ENCODE measurements at places on chromosomes 12 and 14. TPM values are rescaled to one million over a fixed set of nuclear protein-coding genes. Genes with fewer than 3 reads are reported as not detected.

- no peak for DNase-seq
These were observed 101.6 kb downstream of the SLC25A47 start for GRCh38 chr14:100424504-100425428.

GRCh38 chr12:14716848-14717444 is 20.5 kb upstream of the GUCY2C start:
- no peak for DNase-seq

DNA sequence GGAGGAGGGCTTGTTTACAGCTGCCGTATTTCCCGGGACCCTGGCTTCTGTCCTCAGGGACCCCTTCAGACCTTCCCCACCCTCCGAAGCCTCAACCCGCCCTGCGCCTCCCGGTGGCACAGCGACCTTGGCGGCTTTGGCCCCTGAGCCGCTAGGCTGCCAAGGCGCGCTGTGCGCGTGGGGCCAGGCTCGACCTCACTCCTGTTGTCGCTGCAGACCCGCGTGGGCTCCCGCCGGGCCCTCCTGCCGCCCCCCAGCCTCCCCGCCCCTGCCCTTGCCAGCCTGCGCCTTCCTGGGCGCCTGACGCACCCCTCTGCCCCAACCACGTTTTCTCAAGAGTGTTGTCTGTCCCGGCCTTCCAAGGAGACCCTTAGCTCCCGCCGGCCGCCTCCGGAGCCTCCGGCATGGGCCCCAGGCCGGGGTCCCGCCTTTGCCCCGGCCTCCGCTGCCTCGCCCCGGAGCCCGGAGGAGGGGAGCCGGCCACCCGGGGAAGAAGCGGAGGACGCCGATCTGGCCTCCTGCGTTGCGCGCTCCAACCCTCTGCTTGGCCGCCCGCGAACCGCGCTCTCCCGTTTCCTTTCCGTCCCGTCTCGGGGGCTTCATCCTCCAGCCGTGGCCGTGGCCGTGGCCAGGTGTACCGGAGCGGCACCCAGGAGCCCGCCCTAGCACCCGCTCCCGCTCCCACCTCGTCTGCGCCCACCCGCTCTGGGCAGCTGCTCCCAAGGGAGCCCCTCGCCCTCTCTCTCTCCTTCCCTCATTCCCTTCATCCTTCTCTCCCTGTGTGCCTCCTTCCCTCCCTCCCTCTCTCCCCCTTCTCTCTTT is 19.9 kb downstream of the PPP2R5C start:
- no peak for DNase-seq

DNA sequence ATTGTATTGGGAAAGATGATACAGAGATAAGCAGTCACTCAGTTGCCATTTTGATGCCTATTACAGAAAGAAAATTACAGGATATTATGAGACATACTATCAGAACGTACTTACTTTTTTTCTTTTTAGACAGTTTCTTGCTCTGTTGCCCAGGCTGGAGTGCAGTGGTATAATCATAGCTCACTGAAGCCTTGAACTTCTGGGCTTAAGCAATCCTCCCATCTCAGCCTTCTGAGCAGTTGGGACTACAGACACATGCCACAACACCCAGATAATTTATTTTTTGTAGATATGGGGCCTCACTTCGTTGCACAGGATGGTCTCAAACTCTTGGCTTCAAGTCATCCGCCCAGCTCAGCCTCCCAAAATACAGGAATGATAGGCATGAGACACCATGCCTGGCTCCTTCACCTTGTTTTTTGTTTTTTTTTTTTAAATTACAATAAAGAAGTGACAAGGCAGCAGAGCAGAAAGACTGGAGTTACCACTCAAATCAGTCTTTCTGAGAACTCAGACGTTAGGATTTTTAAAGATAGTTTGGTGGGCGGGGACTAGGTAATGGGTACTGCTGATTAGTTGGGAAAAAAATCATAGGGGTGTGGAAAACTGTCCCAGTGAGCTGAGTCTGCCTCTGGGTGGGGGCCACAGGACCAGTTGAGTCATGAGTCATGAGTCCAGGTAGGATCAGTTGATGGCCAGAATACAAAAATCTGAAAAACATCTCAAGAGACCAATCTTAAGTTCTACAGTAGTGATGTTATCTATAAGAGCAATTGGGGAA is 11.5 kb upstream of the CPM start:
- DNase-seq = no peak

DNA sequence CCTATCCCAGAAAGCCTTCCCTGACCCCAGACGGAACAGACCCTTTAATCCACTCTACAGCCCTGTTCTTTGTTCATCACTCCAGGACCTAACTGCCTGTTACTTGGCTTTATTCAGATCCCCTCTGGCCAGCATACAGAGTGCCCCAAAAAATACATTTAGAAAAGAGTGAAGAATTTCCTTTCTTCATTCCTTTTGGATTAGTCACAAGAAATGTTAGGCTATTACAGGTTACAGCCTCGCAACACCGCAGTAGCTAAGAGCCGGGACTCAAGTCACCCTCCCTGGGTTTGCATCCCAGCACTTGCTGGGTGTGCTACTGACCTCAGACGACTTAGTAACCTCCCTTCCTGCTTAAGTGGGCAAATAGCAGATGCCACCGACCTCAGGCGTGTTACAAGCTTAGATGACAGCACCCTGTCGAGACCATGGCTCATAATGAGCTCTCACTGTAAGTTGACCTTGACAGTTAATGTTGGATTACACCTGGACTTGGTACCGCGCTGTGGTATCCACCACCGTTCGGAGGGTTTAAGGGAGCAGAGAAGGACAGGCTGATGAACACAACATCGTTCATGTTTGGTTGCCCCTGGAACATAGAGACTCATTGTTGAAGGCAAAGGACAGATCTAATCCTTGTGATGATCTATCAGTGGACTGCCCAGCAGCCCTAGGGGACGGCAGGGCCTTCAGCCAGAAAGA is 12.9 kb downstream of the GLRX5 start:
- no peak for DNase-seq

- no peak for DNase-seq
These were observed 44.2 kb downstream of the LGMN start for GRCh38 chr14:92704036-92704804.

DNA sequence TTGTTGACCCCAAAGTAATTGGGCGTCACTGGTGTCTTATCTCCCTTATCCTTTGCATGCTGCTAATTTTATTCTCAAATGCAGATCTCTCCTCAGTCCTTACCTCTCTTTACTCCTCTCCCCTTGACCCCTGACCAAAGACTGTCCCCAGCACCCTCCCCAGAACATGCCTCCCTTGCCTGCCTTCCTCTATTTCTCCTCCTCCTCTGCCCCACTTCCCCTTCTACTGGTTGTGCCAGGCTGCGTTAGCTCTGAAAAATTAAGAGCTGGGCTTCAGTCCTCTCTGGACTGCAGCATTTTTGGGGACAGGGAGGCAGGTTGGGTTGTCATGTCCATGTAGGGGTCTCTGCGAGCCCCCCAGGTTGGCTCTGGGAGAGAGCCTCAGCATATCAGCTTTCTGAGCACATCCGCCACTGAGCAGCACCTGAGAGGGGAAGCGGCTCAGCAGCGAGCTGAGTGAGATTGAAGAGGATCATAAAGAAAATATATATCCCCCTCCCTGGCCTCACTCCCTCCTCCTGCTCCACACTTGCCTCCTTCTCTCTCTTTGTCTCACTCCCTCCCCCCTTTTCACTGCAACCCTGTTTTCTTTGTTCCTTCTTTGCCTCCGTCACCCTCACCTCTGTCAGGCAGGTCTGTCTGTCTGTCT is 6.4 kb upstream of the CISTR start:
- DNase-seq = no peak

GRCh38 chr14:104425763-104426646 is 153.6 kb upstream of the C14orf180 start:
- no peak for DNase-seq

DNA sequence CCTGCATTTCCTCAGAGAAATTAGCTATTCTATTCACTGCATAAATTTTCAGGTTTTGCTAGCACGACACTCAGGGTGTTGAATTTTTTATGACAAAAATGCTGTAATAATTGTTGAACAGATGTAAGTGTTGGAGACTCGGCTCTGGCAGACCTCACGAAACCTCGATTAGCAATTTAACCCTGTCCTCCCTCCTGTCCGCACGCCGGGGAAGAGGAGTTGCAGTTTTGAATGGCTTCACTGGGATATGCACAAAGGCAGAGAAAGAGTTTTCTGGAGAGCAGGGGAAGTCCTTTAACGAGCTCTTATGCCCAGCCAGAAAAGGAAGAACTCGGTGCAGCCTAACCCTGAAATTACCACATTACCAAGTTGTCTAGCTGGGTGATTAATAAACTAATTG is 661.1 kb downstream of the VRK1 start:
- no peak for DNase-seq

DNA sequence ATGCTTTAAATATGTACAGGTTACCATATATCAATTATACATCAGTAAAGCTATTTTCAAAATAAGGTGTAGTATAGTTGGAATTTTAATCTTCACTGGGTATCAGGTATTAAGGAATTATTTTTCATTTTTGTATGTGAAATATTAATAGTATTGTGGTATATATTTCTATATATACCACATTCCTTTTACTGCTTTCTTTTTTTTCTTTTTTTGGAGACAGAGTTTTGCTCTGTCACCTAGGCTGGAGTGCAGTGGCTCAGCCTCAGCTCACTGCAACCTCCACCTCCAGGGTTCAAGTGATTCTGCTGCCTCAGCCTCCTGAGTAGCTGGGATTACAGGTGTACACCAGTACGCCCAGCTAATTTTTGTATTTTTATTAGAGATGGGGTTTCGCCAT is 36.6 kb downstream of the BICDL1 start:
- no peak for DNase-seq

DNA sequence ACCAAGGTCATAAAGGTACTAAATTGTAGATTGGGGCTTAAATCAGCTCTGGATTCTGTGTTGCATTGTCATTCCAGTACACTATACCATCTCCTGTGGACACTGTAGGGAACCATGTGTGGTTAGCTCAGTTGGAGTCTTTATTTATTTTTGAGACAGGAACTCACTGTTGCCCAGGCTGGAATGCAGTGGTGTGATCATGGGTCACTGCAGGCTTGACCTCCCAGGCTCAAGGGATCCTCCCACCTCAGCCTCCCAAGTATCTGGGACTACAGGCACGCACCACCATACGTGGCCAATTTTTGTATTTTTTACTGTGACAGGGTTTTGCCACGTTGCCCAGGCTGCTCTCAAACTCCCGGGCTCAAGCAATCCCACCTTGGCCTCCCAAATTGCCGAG is 6.7 kb downstream of the PAPOLA start:
- no peak for DNase-seq

GRCh38 chr12:96770219-96771102 is 136.6 kb upstream of the NEDD1 start:
- DNase-seq = no peak

DNA sequence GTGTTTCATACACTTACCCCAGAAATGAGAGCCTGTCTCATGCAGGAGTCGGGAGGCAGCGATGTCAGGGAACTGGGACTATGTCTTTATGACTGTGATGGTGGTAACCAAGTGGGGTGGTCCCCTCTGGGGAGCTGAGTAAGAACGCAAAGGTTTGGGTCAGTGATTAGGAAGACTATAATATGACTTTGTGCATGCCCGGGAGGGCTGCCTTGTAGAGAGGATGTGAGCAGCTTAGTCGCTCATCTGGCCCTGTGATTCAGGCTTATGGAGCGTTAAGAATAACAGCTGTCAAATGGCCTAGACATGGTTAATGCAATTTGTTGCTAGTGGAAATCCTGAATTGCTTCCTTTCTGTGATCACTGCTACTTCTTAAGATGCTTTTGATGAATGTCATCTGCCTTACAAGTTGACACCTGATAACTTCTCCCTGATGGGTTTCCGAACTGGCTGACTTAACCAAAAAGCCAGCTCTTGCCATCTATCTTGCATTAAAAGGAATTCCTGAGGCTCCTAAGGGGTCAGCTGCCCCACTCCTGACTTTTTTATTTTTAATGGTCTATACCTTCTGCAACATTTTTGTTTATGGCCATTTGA is 35.4 kb upstream of the AACS start:
- DNase-seq = no peak

DNA sequence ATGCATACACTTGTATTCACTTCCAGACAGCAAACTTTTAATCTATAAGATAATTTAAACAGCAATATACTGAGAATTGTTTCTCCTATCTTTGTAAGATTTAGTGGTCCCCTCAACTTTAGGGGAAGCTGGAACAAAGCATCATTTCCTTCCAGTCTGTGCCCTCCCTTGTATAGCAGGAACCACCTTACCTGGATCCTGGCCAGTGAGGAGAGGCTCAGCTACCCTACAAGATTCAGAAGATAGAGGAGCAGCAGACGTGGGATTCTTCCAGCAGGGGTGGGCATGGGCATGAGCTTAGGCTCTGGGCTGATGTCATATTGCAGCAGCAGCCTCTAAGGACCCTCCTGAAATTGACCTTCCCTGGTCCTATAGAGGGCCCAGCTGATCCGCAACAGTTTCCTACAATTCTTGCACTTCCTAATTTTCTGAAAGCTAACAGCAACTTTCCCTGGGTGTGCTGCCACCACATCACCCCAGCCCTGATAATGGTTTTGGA is 21.3 kb downstream of the MOK start:
- DNase-seq = no peak

RPS6KA5 gene
- 3.8 TPM for total RNA-seq

KRT73 gene
- not detected for total RNA-seq

CLEC1B gene
- not detected for total RNA-seq

CLEC4D gene
- not detected for total RNA-seq

ADAM21 gene
- not detected for total RNA-seq

DDX54 gene
- 64.7 TPM for total RNA-seq

LALBA gene
- not detected for total RNA-seq

SLC6A13 gene
- total RNA-seq = 0.46 TPM

Measured in uterus (tissue), 4 donors.